ENCODE measurements at places on chromosomes 3 and 15.
A peak's percentile ranks its signal among the peaks of the same experiment; 100 is the strongest.

DNA sequence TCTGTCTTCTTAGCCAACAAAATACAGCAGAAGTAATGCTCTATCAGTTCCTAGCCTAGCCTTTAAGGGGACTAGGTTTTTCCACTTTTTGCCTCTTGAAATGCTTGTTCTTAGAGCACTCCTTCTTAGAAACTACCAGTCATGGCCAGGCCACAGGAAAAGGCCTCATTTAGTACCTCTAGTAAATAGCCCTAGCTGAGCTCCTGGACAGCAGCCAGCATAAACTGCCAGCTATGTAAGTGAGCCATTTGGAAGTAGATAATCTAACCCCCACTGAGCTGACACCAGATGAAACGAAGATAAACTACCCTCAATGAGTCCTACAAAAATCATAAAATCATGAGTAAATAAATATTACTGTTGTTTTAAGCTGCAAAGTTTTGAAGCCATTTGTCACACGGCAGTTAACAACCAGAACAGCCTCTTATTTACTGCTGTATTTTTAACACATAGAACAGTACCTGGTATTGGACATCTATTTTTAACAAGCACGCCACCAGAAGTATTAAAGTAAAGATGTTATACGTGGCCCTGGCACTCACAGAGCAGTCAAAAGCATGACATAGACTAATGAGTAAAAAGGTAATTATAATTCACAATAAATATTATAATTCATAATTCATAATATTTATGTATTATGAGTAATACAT lies 12.0 kb downstream of the TBC1D5 start:
- ATAC-seq, result no peak

GRCh38 chr3:119978554-119979208 lies 115.6 kb downstream of the GSK3B start:
- no peak for ATAC-seq

DNA sequence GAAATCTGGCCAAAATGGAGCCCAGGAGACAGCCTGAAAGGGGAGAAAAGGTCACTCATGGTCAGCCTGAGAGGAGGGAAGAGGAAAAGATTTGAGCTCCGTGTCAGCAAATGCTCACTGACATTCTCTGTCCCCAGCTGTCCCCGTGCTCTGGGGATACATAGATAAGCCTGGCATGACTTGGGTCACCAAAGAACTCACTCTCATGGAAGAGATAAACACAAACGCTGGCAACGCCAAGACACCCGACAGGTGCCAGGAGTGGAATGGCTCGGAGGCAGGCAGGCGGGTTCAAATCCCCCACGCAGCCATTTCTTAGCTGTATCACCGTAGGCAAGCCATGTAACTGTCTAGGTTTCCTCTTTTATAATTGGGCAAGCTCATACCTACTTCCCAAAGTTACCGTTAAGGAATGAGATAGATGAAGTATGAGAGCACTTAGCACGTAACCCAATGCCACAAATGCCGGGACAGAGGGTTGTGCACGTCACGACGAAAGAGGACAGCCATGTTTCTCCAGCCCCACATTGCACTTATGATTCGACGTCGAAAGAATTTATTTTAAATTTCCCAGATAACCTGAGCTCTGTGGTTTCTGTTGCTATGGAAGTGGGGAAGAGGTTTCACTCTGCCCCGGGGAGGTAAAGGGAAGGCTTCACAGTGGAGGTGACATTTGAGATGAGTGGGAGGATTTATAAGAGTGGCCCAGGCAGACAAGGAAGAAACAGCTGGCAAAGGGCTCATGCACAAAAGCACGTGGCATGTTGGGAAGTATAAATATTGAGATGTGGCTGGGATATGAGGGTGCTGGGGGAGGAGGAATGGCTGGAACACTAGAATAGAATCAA lies 41.4 kb upstream of the TSEN2 start:
- no peak for ATAC-seq

GRCh38 chr3:47407896-47408838 lies 27.3 kb downstream of the PTPN23 start:
- ATAC-seq, result no peak

- no peak for ATAC-seq
Measured at GRCh38 chr3:159987291-159987711, 1.3 kb upstream of the IL12A start.

GRCh38 chr15:63072023-63072650 lies 29.6 kb downstream of the TPM1 start:
- ATAC-seq, result no peak

GRCh38 chr15:69390575-69390974 lies 23.6 kb upstream of the KIF23 start:
- ATAC-seq, result no peak

DNA sequence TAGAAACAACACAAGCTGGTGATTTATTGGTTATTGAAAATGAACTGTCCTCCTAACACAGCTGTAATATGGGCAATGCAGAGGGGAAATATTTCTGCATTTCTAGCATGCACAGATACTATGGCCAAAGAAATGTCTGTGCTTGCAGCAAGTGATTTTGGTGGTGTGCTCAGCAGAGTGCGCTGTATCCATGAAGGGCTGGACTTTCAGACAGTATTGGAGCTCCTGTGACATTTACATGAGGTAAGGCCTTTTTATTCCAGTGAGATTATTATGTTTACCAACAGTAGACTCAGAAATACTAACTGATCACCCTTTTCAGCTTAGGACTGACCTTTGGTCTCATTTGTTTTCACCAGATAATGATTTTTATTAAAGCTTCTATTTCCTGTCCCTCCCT lies 1302.6 kb upstream of the EPHA6 start:
- no peak for ATAC-seq

DNA sequence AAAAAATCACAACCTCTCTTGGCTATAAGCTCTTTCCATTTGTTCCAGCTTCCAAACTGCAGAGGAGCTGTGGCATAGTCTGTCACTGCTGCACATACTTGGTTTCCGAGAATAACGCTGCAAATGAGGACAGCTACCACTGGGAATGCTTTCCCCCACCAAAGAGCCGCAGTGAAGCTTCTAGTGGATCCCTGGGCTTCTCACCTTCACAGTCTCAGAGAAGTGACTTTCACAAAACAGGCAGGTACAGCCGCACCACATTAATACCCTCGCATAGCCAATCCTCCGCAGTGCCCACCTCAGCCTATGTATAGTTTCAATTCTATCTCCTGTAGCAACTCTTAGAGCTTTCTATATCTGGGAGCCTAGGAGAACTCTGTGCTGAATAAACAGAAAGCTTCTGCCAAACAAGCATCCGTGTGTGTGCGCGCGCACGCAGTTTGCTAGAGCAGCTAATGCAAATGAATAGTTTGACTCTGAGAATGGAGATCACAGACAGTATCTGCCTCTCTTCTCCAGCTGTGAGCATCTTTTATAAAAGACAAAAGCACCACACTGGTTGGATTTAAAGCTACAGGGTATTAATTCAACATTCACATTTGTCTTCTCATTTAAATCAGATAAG lies 81.9 kb upstream of the PLXND1 start:
- ATAC-seq, result no peak

DNA sequence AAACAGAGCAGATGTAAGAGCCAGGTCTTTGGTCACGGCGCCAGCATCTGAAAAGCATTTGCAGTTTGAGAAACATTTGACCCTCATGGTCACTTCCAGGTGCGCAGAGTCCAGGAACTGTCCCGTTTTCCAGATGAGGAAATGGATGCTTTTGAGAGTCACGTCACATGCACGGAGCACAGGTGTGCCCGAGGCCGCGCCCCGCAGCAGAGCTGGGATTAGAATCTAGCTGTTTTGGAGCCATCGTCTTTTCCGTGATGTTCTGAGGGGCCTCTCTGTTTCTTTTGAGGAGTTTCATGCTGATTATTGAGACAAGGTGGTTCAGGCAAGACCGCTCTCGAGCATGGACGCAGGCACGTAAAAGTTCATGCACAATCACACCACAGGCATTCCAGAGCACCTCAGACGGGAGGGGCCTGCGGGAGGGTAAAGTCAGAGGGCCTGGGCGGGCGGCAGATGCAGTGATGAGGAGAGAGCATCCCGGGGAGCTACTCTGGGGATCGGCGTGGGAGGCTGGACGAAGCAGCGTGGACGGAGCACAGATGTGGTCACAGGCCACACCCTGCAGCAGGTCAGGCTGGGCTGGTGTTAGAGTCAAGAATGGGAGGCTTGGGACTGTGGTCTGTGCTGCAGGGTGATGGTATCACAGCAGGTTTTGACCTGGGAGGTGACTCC lies 139.2 kb upstream of the MEF2A start:
- ATAC-seq, result no peak

DNA sequence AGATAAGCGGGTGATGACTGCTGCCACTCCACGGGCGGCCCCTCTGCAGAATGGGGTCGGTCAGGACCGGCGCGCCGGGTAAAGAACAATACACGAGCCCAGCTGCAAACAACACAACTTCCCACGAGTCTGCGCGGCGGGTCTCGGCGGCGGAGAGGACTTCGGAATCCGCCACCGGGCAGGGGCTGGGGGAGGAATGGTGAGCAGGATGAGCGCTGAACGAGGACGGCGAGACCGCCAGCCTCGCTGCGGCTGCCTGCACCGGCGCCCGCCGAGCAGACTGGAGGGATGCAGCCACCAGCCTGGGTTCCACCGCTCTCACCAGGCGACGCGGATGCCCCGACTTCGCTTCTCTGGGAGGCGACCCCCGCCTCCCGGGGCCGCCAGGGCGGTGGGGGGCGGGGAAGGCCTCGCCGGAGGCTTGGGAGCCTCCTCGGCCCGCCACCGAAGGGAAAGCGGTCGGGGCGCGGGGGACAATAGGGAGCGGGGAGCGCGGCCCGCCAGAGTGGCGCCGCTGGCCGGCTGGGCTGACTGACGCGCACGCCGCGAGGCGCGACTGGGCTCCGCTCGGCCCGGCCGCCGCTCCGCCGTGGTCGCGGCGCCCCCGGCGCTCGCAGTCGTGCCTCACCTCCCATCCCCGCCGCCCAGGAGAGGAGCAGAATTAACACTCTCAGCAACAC lies 515 bp downstream of the ADAM10 start:
- peak; percentile 7 for ATAC-seq

GRCh38 chr15:65851981-65852380 lies 17.3 kb upstream of the RAB11A start:
- ATAC-seq, result no peak

DNA sequence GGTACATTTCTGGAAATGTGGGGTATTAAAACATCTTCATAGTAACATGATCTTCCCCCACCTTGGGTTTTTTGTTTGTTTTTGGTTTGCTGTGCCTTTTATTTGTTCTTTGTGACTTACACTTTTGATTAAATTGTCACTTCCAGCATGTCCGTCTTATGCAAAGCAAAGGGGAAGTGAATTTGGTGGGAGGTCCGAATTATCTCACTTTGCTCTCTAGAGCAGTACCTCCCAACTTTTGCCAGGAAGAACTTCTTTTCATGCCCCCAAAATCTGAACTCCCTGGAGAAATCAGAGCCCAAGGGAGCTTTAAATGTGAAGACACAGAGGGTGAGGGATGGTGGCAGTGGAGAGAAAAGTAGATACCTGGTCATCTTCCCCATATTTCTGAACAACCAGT lies 173.1 kb downstream of the IL5RA start:
- ATAC-seq, result no peak

DNA sequence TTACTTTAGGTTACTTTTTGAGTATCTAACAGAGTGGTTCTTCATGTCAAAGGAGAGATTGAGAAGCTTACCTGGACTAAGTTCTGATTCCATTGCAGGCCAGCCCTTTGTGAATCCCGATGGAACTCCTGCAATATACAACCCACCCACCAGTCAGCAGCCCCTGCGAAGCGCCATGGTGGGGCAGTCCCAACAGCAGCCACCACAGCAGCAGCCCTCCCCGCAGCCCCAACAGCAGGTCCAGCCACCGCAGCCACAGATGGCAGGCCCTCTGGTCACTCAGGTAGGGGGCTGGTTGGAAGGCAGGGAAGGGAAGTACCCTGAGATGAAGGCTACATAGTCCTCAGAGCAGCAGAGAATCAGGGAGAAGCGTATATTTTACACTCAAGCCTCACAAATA lies 97.8 kb downstream of the ARPP21 start:
- ATAC-seq, result no peak

DNA sequence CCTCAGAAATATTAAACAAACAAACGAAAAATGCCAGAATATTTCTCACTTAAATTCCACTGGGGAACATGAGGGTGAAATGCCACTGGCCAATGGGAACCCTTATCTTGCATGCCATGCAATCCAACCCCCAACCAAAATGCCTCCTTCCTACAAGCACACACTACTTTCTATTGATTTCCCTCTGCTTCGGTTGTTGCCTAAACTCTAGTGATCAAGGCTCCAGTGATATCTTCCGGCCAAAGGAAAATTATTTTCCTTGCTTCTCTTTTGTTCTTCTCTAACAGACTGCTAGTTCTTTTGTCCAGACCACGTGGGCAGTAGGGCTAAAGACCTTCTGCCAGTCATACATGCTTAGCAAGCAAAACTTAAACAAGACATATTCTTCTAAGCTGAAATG lies 115.7 kb downstream of the TMCC1 start:
- ATAC-seq, result no peak

- ATAC-seq, result peak; percentile 86
Measured at GRCh38 chr3:108416111-108416869, 94.1 kb downstream of the MYH15 start.

GRCh38 chr15:43463507-43463906 lies 29.4 kb downstream of the TP53BP1 start:
- no peak for ATAC-seq

GRCh38 chr3:119205685-119206084 lies 32.3 kb downstream of the UPK1B start:
- no peak for ATAC-seq

DNA sequence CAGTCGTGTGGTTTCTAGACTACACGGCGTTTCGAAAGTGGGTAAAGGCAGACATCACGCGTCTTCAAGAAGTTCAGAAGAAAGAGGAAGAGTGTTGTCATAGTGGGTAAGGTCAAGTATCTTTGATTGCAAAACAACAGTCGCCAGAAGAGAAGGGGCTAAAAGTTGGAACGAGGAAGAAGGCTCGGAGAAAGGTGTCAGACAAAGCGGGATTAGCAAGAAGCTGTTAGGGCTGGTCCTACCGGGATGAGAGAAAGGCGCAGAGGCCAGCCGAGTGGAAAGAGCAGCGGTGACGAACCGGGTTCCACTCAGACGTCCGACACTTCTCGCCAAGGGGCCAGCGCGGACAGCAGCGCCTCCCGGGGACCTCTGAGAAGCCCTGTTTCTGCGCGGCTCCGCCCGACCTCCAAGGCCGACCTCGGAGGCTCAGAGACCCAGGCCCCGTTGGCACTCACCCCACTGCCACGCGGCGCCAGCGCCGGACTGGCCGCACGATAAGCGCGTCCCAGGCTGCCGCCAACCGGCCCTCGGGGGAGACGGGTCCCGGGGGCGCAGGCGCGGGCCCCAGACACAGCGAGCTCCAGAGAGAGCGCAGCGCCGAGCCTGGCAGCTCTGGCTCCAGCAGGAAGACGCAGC lies 436 bp downstream of the ADPGK start:
- ATAC-seq, result peak; percentile 42

- ATAC-seq, result no peak
Measured at GRCh38 chr15:73298522-73299245, 70.1 kb downstream of the HCN4 start.

- no peak for ATAC-seq
Measured at GRCh38 chr3:13145131-13145825, 72.0 kb upstream of the IQSEC1 start.

- ATAC-seq, result no peak
Measured at GRCh38 chr3:23659274-23659673, 146.5 kb upstream of the UBE2E1 start.
